SJCRH30 (cell line): ENCODE measurements at places on chromosomes 6 and 20. TPM values are rescaled to one million over a fixed set of nuclear protein-coding genes. Genes with fewer than 3 reads are reported as not detected.

The PAQR8 gene
- 3.3 and 3.4 TPM in 2 replicates for total RNA-seq

The TNFRSF6B gene
- total RNA-seq = 1.3 and 1.7 TPM in 2 replicates

GRCh38 chr6:32666420-32667300 is at the start of gene HLA-DQB1:
HLA-DQB1 (minus strand) TSS chr6:32666657; CDS start chr6:32666607, 50 bp downstream.
- DNase-seq = no peak

DNA sequence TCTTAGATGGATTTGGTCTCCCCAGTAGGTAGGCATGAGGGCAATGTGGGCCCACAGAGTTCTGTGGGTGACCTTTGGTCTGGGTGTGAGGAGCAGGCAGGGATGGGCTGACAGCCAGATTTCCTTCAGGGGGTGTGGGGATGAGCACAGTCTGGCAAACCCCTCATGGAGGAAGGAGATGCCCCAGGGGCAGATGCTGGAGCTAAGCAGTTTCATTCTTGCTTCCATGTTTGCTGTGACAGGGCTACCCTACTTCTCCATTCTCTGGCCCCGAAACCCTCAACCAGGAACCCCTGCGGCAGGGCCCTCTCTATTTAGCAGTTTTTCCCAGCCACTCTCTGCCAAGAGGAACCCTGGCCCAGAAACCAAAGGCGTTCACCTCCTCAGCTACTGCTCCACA is 40.4 kb downstream of the GCLC start:
- DNase-seq = no peak

GRCh38 chr20:49312661-49313060 is 34.8 kb upstream of the ZNFX1 start:
- DNase-seq = no peak

The HCK gene
- not detected in 2 replicates for total RNA-seq

The SIGLEC1 gene
- total RNA-seq = 0.02 TPM in 1 of 2 replicates, not detected in the other

The GLP1R gene
- total RNA-seq = not detected in 2 replicates

The PACRG gene
- not detected in 2 replicates for total RNA-seq

- peak; percentile 75 for DNase-seq
Measured at GRCh38 chr6:135180542-135181332, at the start of gene MYB. MYB (plus strand) TSS chr6:135181308; CDS start chr6:135181514, 206 bp downstream.

GRCh38 chr6:48917233-48917632 is 545.8 kb downstream of the MMUT start:
- DNase-seq = no peak

GRCh38 chr6:143741480-143741879 is 63.7 kb downstream of the PHACTR2 start:
- no peak for DNase-seq

The OR2B6 gene
- total RNA-seq = not detected in 2 replicates

DNA sequence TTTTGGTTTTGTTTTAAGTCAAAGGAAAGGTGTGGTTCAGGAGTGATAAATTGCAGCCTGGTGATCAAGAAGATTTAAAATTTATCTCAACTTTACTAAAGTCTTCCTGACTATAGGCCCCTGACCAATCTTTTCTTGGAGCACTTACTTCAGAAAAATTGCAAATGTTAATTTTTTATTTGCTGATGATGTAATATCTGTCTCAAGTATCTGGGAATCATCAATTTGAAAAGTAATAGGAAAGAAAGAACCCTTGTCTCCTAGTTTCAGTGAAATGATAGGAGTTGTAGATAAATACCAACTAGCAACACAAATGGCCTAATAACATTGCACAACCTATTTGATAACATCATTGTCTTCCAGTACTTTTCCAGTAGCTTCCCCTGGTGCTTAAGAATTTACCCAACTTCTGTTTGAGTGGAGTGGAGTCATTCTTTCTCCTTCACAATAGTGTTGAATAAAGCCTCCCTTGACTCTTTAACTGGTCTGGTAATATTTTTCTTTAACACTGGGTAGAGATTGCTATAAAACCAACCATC is 648.3 kb upstream of the ADGRB3 start:
- no peak for DNase-seq

The C6orf15 gene
- total RNA-seq = 2.3 and 3.4 TPM in 2 replicates

GRCh38 chr20:56788041-56788670 is 159.1 kb downstream of the TFAP2C start:
- DNase-seq = no peak

The PNLDC1 gene
- not detected in 2 replicates for total RNA-seq

DNA sequence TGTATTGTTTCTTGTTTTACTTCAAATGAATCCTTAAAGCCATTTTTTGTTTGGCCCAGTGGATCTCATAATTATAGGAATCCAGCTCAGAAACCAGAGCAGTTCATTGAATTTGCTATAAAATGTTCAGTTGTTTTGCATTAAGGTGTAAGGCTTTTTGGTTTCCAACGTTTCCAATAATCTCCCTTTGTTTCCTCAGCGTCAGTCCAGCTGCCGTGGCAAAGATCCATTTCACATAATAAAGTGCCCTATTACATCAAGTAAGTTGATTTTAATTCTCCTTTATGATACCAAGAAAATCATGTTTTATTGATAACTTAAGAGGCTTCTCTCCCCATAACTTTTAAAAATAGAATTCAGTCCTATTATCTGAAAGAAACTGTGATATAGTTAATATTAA is 472.6 kb downstream of the UTRN start:
- DNase-seq = no peak

The SOX12 gene
- total RNA-seq = 12.7 TPM in 2 replicates

DNA sequence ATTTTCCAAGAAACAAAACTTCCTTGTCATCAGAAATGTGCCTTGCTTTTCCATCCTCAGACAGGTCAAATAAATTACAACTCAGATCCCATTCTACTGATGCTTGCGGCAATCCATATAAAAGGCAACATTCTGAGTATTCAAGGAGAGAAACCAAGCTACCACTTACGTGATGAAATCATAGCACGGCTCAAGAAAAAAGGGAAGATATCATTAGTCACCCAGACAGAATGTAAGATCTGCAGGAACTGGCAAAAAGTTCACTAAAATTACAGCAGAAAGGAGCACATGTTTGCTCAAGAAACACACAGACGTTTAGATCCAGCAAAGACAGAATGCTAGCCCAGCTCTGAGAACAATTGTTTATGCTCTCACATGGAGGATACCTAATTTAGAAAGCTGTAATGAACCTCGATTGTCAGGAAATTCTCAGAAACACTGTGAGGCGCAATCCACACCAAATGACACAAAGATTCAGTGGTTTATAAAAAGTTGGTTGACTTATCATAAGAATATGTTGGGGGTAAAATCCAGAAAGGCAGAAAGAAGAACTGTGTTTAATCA is 304.2 kb downstream of the ADGRG6 start:
- no peak for DNase-seq

GRCh38 chr6:157461000-157461915 is 80.3 kb downstream of the ZDHHC14 start:
- no peak for DNase-seq

- DNase-seq = no peak
Measured at GRCh38 chr20:59171986-59172385, 8.4 kb downstream of the ZNF831 start.

The CLVS2 gene
- total RNA-seq = not detected in 2 replicates

DNA sequence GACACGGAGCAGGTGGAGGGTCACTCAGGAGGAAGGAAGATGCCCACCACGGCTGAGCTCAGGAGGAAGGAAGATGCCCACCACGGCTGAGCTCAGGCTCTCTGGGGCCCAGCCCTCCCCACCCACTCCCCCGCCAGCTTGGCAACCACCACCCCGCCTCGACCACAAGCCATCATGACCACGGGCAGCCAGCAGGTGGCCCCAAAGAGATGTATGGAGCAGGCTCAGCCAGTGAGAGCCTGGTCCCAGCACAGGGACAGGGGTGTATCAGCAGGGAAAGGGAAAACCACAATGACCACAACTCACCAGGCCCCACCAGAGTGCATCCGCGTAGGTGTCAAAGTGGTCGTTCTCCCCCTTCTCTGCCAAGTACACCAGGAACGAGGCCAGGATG is 30.4 kb downstream of the KCNQ2 start:
- DNase-seq = peak; percentile 82

- no peak for DNase-seq
Measured at GRCh38 chr20:35196313-35196712, 24.4 kb downstream of the PROCR start.

The MCUR1 gene
- 15.3 and 16.0 TPM in 2 replicates for total RNA-seq

- DNase-seq = no peak
Measured at GRCh38 chr6:137926207-137926731, 59.2 kb downstream of the TNFAIP3 start.

- DNase-seq = no peak
Measured at GRCh38 chr20:55158446-55158845, 683.1 kb downstream of the DOK5 start.
